ENCODE measurements at places on chromosomes 13 and 19.

DNA sequence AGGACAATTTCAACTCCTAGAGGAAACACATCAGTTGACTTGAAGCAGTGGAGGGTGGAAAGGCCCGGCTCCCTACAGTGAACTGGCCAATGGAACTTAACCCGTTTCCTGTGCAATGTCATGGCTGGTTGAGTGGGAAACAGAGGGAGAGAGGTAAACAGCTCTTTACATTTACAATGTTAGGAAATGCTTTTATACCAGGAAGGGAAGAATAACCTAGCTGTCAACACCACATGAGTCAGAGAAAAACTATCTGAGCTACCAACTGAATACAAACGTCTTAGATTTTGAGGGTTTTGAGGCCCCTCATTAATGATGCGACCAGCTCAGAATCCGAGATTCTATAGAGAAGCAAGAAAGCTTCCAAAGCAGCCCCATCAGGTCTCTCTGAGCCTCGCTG, 36.7 kb downstream of the CARD8 start:
- no peak for DNase-seq

DNA sequence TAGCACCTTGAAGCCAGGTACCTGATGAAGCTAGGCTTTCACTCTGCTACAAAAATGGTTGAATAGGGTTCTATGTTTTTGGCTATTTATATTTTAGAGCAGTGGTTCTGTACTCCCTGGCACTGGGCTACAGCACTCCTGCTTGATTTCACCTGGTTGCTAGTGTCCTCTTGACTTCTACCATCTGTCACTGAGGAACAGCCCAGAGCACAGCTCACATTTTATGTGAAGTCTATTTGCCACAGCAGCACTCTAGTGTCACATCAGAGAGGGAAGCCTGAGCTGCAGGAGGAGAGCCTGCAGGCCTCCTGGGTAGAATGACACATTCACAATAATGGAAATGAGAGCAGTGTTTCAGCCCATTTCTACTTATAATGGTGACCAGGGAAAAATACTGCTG, 184.2 kb downstream of the ZNF486 start:
- no peak for DNase-seq

DNA sequence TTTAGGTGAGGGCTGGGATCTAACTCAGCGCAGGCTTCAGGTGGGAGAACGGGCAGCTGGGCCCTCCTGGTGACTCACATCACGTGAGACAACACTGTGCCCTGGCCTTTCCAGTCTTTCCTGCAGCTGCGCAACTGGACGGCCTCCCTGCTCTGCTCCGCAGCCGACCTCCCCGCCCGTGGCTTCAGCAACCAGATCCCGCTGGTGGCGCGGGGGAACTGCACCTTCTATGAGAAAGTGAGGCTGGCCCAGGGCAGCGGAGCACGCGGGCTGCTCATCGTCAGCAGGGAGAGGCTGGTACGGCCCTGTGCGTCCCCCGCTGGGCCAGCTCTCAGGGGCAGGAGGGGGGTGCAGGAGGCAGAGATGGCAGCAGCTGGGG, 8.8 kb downstream of the SPPL2B start:
- no peak for DNase-seq

DNA sequence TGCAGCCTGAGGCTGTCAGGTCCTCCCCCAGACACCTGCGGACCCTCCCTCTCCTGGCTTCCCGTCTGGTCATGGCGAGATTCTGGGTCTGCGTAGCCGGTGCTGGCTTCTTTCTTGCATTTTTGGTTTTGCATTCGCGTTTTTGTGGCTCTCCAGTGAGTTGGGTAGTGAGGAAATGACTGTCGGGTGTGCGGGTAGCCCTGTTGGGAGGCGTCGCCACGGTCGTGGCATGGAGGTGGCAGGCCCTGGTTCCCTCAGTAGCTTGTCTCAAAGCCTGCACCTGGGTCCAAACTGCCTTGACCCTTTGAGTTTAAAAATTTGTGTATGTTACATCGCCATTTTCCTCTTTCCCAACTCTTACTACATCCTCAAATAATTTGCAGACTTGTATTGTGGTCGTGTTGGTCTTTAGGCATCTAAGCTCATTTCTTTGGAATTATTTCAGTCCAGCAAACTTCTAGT, 344 bp downstream of the NHLRC3 start:
- peak; percentile 44 for DNase-seq

DNA sequence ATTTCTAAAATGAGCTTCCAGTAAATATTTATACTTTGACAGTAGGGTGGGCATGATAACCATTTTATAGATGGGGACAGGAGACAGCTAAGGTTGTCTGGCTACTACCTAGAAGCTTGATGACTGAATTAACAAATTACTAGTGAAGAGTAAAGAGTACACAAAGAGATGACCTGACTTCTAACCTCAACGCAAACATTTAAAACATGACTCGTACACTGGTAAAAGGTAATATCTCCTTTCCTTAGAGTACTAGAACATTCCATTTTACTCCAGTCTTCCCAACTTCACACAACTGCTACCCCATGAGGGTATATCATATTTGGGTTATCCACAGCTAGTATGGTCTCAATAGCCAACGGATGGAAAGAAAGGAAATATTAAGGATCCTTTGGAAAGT, 258.9 kb downstream of the FOXO1 start:
- no peak for DNase-seq

DNA sequence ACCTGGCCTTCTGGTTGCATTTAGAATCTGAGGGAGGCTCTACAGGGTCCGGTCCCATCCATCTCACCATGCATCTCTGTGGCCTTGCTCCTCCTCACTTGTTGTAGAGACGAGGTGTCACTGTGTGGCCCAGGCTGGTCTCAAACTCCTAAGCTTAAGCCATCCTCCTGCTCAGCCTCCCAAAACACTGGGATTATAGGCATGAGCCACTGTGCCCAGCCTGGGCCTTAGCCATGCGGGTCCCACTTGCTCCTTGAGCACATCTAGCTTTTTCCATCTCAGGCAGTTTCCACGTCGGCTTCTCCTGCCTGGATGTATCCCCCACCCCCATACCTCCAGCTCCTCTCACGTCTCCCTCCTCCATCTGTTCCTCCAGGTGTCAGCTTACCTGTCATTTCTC, 9.8 kb downstream of the ELSPBP1 start:
- no peak for DNase-seq

DNA sequence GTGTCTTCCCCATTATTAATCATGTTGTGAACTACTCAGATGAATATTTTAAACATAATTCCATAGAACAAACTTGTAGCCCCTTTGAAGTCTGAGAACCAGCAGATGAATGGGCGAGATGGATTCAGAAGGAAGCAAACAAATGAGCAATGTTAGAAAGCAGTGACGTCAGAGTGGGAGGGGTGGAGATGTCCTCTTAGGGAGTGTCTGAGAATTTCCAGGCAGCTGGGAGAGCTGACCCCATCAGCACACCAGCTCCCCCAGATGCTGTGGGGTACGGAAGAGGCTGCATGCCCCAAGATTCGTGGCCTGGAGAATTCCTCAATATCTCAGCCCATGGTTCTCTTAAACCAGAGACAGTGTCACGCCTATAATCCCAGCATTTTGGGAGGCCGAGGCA, 68.6 kb downstream of the DPF1 start:
- DNase-seq: no peak

DNA sequence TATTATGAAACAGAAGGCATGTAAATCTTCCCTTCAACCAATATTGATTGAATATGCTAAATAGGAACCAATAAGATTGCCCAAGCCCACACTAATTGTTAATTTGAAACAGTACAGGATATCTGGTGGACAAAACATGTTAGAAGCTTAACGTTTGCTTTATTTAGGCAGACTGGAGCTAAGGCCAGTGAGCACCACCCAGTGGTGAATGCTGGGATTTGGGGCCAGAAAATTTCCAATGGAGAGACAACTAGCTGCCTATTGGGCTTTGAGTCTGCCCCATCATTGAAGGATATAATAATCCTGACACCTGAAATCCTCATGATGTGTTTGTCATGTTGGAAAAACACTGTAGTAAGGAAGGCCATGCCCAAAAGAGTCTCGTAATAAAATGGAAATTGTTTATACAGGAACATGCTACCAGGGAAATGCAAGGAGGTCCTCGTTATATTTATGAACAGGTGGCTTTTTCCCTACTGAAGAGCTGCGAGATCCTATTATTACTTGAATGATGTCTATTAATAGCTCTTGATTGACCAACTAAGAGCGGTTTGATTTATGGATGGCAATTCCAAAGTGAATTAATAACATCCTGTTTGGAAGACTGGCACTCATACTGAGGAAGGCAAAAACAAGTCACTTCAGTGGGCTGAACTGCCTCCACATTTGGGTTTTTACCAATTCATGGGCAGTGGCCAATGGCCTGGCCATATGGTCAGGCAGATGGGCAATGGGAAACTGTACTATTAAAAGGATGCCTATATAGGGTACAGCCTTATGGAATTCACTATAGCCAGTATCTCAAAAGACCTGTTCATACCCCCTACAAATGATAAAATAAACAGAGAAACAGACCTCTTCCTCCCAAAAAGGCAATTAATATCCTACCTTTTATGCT, 8.7 kb downstream of the SIGLECL1 start:
- peak; percentile 1 for DNase-seq

Data from NCI-H1105 treated with DMSO at 0.1 percent for 48 hours (cell line).